Stimulated activated CD8-positive, alpha-beta memory T cell treated with anti-CD3 and anti-CD28 coated beads, Interleukin-7, amount 100 ng/mL, for 48 hours (primary cell): ENCODE measurements at places on chromosomes 3 and 15.

DNA sequence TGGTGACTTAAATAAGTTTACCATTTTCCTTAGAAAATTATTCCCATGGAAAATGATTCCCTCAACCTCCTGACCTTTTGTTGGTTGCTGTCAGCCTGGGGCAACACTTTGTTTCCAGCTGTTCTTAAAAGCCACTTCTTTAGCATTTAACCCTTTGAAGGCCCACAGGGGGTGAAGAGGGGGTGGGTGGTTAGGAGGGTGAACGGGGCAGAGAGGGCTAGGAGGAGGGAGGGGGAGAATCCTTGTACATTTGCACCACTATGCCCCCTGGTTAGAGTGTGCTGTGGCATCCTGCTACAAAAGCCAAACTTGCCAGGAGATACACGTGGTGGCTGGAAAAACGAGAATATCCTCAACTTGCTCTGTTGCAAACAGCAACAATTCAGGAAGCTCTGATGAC is 273.2 kb upstream of the RGMA start:
- no peak for DNase-seq

GRCh38 chr3:194687638-194688199 is 2.0 kb downstream of the FAM43A start:
- peak; percentile 61 for DNase-seq

- DNase-seq = no peak
Observed at GRCh38 chr3:186209810-186210752, 101.2 kb upstream of the ETV5 start.

DNA sequence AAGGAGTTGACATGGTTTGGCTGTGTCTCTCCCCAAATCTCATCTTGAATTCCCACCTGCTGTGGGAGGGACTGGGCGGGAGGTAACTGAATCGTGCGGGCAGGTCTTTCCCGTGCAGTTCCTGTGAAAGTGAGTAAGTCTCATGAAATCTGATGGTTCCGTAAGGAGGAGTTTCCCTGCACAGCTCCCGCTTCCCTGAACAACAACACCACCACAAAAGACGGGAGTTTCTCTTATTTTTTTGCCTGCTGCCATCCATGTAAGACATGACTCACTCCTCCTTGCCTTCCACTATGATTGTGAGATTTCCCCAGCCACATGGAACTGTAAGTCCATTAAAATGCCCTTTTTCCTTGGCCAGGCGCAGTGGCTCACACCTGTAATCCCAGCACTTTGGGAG is 22.7 kb downstream of the XXYLT1 start:
- DNase-seq = no peak

- DNase-seq = peak; percentile 5
Observed at GRCh38 chr15:100438570-100438969, 90.2 kb downstream of the CERS3 start.

- DNase-seq = no peak
Observed at GRCh38 chr15:91316126-91316525, 216.1 kb downstream of the SV2B start.

- DNase-seq = no peak
Observed at GRCh38 chr15:92705764-92706163, 50.2 kb upstream of the FAM174B start.

DNA sequence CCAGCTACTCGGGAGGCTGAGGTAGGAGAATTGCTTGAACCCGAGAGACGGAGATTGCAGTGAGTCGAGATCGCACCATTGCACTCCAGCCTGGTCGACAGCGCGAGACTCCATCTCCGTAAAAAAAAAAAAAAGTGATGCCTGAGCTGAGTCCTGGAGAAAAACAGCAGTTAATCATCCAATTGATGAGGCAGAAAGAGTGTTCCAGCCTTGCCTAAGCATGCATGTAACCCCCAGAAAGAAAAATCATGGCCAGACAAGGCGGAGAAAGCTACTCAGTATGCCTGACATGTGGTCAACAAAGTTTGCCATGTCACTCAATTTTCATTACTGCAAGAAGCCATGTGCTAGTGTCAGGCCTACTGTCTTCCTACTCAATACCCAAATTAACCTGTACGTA is 593.1 kb upstream of the MDFIC2 start:
- no peak for DNase-seq

- DNase-seq = no peak
Observed at GRCh38 chr3:162569314-162569713, 1072.7 kb downstream of the OTOL1 start.

DNA sequence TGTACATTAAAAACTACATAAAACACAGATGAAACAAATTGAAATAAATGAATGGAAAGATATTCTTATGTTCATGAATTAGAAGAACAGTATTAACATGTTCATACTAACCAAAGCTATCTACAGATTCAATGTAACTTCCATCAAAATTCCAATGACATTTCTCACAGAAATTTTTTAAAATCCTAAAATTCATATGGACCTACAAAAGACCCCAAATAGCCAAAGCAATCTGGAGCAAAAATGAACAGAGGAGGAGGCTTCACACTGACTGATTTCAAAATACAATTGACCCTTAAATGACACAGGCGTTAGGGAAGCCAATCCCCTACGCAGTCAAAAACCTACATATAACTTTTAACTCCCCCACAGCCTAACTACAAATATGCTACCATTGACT is 39.4 kb downstream of the KPNA1 start:
- DNase-seq = no peak

DNA sequence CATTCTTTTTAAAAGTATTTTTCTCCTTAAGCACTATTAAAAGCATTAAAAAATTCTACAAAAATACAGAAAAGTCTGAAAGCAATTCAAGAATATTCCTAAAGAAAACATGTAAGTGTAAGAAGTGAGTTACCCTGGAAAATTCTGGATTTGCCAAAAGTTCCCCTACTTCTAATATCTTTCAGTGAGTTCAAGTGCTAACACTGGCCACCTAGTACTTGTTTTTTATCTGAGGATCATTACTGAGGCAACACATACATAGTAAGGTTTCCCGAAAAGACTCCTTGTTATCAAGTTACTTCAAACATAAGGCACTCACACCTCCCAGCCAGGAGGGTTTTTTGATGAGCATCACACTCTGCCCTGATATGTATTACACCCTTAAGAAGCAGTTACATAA is 158.4 kb downstream of the TIGIT start:
- DNase-seq = no peak

GRCh38 chr15:45197512-45197911 is 9.7 kb upstream of the SHF start:
- no peak for DNase-seq

DNA sequence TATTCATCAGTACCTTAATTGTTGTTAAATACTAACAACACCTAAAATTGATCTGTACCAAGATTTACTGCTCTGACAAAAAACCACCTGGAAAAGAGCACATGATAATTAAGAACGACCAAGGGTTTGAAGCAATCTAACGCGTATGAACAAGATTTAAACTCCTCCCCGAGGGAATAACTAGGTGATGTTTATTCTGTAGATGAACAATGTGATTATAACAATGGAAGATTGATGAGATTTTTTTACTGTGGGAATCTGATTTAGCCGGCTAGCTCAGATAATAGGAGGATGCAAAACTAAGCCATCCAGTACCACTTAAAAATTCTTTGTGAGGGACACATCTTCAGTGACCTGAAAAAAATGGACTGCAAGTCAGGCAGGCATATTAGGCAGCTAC is 222.1 kb downstream of the FHIT start:
- DNase-seq = no peak

GRCh38 chr3:149792452-149793270 is at the start of gene ANKUB1:
TSS of gene ANKUB1 (minus strand) at chr3:149792554. CDS start at chr3:149792366, 188 bp downstream.
- DNase-seq = no peak

DNA sequence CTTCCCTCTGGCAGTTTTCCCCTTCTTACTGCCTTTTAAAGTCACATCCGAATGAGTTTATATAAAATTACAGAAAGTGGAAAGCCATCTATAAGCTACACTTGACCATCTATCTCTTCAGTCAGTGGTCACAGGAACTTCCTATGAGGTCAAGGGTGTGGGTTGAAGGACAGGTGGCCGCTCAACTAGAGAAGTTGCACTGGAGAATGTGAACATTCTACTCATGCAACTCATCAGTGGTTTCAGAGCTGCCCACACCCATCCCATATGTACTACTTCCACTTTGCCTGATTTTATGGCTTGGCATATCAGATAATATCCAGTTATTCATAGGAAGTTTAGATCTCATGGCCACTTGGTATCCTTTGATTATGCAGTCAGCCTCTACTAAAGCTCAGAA is 57.4 kb upstream of the TMEM158 start:
- no peak for DNase-seq

- no peak for DNase-seq
Observed at GRCh38 chr3:72976281-72976741, 20.3 kb upstream of the PPP4R2 start.

DNA sequence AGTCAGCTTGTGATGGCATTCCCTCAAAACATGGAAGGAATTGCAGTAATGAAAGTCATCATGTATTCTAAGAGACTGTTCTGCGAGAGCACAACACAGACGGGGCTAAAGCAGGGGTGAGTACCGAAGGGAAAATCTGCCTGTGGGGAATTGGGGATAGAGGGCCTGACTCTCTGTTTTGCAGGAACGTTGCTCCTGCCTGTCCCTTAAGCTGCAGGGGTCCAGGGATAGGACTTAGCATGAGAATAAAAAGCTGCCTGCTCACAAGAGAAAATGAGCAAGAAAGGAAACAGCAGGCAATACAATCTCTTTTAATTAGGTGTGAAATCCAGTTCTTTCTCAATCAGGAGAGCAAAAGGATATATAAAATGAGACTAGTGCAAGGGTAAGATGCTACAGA is 62.2 kb downstream of the TIGIT start:
- DNase-seq = no peak

DNA sequence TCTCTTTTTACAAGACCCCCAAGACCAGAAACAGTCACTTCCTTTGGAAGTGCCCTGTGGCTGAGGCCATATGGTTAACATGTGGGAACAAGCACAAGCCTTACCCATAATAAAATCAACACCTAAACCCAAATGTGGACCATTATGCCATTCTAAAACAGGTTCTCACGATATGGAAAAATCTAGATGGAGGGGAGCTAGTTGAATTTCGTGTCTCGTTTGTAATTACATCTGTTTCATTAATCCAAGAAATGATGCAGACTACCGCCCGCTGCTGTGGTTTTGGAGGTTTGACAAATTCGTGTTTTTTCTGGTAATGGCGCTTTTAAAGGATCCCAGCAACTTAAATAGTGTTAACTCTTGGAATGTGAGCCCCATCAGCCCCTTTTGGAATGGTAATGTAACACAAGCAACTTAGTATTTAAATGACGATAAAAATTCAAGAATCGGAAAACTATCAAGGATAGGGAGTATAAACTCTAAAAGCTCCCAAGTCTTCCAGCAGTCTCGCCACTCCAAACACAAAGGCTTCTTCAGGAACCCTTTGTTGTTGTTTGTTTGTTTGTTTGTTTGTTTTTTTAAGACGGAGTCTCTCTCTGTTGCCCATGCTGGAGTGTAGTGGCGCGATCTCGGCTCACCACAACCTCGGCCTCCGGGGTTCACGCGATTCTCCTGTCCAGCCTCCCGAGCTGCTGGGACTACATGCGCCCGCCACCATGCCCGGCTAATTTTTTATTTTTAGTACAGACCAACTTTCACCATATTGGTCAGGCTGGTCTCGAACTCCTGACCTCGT is 1.1 kb downstream of the CNBP start:
- no peak for DNase-seq
